MM.1S (cell line): ENCODE measurements at places on chromosomes 2 and 18.
A peak's percentile ranks its signal among the peaks of the same experiment; 100 is the strongest.

GRCh38 chr2:136637402-136637801 lies 127.9 kb upstream of the THSD7B start:
- H3K36me3 ChIP-seq: no peaks in the 10 kb centered on the region
- DNase-seq: no peak
- no peak overlapping the region for H3K27ac ChIP-seq
- H3K4me1 ChIP-seq: no peaks in the 10 kb centered on the region
- H3K27me3 ChIP-seq: no peaks in the 10 kb centered on the region

GRCh38 chr18:35696307-35696706 lies 114.8 kb downstream of the GALNT1 start:
- no peaks in the 10 kb centered on the region for H3K36me3 ChIP-seq
- DNase-seq: no peak
- peaks cover 17% of the 10 kb centered on the region for H3K4me1 ChIP-seq
- H3K27me3 ChIP-seq: no peaks in the 10 kb centered on the region

- no peaks in the 10 kb centered on the region for H3K36me3 ChIP-seq
- H3K4me1 ChIP-seq: peaks cover 9% of the 10 kb centered on the region; the same call in 1 of the 2 replicates
- peak; percentile 40 for DNase-seq
- peak overlapping the region; percentile 28 for H3K4me3 ChIP-seq
Measured at GRCh38 chr2:151855111-151855510, 26.9 kb upstream of the ARL5A start.

DNA sequence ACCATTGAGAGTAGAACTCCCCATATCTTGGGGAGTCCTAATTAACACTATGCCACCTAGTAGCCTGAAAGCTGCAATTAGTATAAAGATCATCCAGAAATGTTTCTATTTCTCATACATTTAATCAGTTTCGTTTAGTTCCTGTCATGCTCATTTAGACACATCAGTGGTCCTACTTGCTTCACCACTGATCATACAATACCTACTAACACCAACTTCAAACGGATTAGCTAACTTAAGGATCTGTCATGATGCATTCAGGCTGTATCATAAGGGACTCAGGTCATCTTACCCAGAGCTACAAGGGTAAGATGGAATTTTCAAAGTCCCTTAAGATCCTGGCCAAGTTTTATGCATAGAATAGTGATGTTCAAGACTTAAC lies 6.8 kb downstream of the SRSF7 start:
- peaks cover 25% of the 10 kb centered on the region; the same call in 1 of the 2 replicates for H3K4me1 ChIP-seq
- DNase-seq: no peak
- no peak overlapping the region for H3K27ac ChIP-seq
- no peaks in the 10 kb centered on the region for H3K27me3 ChIP-seq

DNA sequence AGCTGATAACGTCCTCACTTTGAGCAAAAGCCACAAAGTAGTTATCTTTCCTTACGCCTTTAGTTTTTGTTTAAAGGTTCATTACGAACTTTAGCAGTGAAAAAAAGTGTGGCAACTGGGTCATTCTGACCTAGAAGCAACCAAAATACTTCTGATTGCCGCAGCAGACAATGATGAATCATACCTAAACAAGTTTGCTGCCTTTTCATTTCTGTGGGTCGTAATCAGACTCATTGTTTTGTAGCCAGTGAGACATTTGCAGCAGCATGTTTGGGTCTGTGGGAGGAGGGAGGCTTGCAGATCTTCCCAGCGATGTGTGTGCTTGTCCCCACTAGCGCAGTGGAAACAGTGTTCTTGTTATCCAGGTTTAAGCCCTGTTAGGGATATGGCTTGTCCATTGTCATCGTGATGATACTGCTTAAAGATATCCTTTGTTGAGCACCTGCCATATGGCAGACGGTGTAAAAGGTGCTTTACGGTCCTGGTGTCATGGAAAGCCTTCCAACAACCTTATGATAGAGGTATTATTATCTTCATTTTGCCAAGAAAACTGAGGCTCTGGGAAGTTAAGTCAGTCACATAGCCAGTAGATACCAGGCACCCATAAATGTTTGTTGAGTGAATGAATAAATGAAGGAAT lies 1.3 kb upstream of the GREB1 start:
- no peak for DNase-seq
- H3K4me3 ChIP-seq: no peak overlapping the region
- H3K36me3 ChIP-seq: no peaks in the 10 kb centered on the region

GRCh38 chr18:58915006-58915799 lies 50.5 kb downstream of the ZNF532 start:
- no peaks in the 10 kb centered on the region for H3K36me3 ChIP-seq
- peak overlapping the region; percentile 46; the same call in 1 of the 2 replicates for H3K27ac ChIP-seq
- H3K4me3 ChIP-seq: no peak overlapping the region; the same call in 1 of the 2 replicates

DNA sequence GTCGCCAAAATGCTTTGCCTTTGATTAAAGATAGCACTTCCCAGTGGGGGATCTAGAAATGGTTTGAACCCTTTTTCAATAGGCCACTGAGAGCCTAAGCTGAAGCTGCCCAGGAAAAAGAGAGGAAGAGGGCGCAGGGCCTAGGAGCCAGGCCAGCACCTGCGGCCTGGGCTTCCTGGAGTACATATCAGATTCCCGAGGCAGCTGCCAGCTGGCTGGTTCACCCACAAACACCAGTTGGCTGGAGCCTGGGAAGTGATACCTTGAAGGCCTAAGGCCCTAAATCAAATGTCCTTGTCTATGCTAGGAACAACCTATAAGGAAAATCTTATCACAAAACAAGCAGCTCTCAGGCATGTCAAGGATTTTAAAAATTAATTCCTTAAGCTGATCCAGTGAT lies 37.1 kb downstream of the ANKRD44 start:
- no peaks in the 10 kb centered on the region for H3K36me3 ChIP-seq
- no peak overlapping the region for H3K27ac ChIP-seq
- no peak overlapping the region for H3K4me3 ChIP-seq
- H3K4me1 ChIP-seq: no peaks in the 10 kb centered on the region
- DNase-seq: no peak
- H3K27me3 ChIP-seq: no peaks in the 10 kb centered on the region

- DNase-seq: no peak
- no peaks in the 10 kb centered on the region for H3K27me3 ChIP-seq
- no peaks in the 10 kb centered on the region for H3K4me1 ChIP-seq
- H3K27ac ChIP-seq: no peak overlapping the region
- H3K36me3 ChIP-seq: peaks cover 19% of the 10 kb centered on the region; the same call in 1 of the 2 replicates
- H3K4me3 ChIP-seq: no peak overlapping the region
Measured at GRCh38 chr2:24856791-24857211, 63.2 kb downstream of the ADCY3 start.

DNA sequence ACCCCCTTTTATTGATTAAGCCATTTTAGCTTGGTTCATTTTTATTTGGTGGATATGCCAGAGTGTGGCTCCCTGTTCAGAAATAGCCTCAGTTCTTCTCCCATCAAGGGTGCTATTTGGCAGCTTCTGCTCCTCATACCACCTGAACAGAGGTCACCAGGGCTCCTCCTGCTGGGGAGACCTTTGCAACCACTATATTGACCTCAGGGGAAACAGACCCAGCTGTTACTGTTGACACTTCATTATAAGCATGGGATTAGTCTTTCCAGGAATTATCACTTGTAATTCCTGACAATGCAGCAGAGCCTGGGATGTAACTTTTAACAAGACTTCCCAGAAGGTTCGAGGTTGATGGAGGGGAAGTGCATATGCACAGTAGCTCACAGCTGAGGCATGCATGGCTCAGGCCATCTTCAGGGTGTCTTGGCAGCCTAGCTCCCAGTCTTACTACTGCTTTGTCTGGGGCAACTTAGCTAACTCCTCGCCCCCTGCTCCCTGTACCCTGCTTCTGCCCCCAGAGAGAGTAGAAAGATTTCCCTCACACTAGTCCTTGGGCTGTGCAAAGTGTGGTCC lies 239.4 kb upstream of the SPRED2 start:
- no peaks in the 10 kb centered on the region for H3K36me3 ChIP-seq
- H3K4me1 ChIP-seq: no peaks in the 10 kb centered on the region
- H3K27ac ChIP-seq: no peak overlapping the region
- DNase-seq: no peak

DNA sequence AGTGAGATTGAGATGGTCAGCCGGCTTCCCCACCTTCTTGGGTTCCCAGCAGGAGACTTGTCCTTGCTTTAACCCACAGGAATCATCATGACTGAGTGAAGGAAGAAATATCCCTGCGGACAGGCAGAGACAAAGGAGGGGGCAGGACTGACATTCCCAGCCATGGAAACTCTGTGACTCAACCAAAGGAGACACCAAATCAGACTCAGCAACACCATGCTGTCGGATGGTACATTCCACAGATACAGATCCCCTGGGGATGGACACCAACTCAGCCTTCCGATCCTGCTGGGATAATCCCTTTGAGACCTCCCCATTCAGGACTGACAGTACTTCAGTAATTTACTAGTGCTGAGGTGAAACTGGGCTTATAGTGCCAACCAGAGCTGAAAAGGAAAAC lies 518.3 kb downstream of the XIRP2 start:
- H3K27me3 ChIP-seq: no peaks in the 10 kb centered on the region
- no peak overlapping the region for H3K27ac ChIP-seq
- H3K4me3 ChIP-seq: no peak overlapping the region
- DNase-seq: no peak

DNA sequence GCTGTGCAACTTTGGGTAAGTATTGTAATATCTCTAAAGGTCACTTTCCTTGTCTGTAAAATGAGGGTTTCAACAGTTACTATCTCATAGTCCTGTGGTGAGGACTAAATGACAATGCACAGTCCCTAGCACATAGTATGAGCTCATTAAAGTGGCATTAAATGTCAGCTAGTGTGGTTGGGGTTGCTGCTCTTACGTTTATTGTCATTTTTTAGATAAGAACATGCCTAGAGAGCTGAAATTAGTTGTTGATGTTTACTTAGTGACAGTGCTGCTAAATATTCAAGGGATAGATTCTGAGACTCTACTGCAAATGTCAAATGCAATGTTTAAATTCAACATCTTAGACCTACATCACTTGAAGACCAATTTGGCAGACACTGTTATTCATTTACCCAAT lies 356.1 kb upstream of the ETAA1 start:
- H3K4me1 ChIP-seq: no peaks in the 10 kb centered on the region
- no peak overlapping the region for H3K4me3 ChIP-seq
- H3K27me3 ChIP-seq: no peaks in the 10 kb centered on the region
- no peaks in the 10 kb centered on the region for H3K36me3 ChIP-seq

GRCh38 chr2:60972889-60973656 lies 44.4 kb upstream of the PEX13 start:
- DNase-seq: no peak
- no peak overlapping the region for H3K4me3 ChIP-seq
- H3K27me3 ChIP-seq: peaks cover 15% of the 10 kb centered on the region
- no peak overlapping the region for H3K27ac ChIP-seq

GRCh38 chr2:203891474-203891873 lies 23.9 kb downstream of the CTLA4 start:
- H3K4me3 ChIP-seq: no peak overlapping the region
- no peaks in the 10 kb centered on the region for H3K36me3 ChIP-seq
- H3K27ac ChIP-seq: no peak overlapping the region

- H3K4me3 ChIP-seq: no peak overlapping the region
- no peaks in the 10 kb centered on the region for H3K4me1 ChIP-seq
- no peaks in the 10 kb centered on the region for H3K27me3 ChIP-seq
- no peak overlapping the region for H3K27ac ChIP-seq
- no peak for DNase-seq
Measured at GRCh38 chr2:223046470-223047040, 5.4 kb upstream of the KCNE4 start.

GRCh38 chr18:7349181-7349837 lies 118.4 kb downstream of the LRRC30 start:
- no peak overlapping the region for H3K4me3 ChIP-seq
- H3K27me3 ChIP-seq: no peaks in the 10 kb centered on the region
- no peaks in the 10 kb centered on the region for H3K4me1 ChIP-seq
- no peak overlapping the region for H3K27ac ChIP-seq
- no peaks in the 10 kb centered on the region for H3K36me3 ChIP-seq
- DNase-seq: no peak

DNA sequence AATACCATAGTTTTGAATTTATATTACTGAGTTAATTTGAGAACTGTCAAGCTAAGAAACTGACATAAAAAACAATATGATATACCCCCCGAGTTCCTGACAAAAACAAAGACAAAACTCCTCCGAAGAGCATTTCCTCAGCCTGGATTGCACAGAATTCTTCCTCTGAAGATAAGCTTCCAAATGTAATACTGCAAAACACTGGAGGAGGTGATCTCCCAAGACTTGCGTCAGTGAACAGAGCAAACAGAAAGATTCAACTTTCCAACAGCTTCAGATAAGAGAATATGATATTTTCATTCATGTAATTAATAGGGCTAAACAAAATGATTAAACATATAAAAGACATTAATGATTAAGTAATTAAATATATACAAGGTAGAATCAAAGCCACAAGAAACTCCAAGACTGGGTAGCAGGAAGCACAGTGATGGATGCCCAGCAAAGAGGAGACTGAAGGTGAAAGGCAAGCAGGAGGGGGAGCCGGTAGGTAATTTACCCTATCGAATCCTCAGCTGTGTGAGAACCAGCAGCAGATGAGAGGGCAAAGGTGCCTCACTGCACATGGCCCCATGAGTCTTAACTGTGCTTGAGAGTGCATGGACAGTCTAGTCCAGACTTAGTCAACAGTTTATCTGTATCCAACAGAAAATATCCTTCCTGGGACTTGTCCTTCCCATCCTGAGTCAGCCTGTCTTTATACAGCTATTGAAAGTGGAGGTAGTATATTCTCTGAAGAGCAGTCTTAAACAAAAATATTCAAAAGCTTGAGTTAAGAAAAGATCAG lies 18.3 kb upstream of the SERPINB3 start:
- H3K27me3 ChIP-seq: no peaks in the 10 kb centered on the region
- H3K36me3 ChIP-seq: no peaks in the 10 kb centered on the region
- H3K4me1 ChIP-seq: no peaks in the 10 kb centered on the region

- H3K36me3 ChIP-seq: no peaks in the 10 kb centered on the region
- no peak for DNase-seq
- no peak overlapping the region for H3K4me3 ChIP-seq
- H3K4me1 ChIP-seq: no peaks in the 10 kb centered on the region
Measured at GRCh38 chr18:48294899-48295585, 114.1 kb downstream of the ZBTB7C start.

- H3K36me3 ChIP-seq: no peaks in the 10 kb centered on the region
- H3K27me3 ChIP-seq: no peaks in the 10 kb centered on the region
- no peak overlapping the region for H3K27ac ChIP-seq
- no peak overlapping the region for H3K4me3 ChIP-seq
- H3K4me1 ChIP-seq: no peaks in the 10 kb centered on the region
Measured at GRCh38 chr2:223086370-223086981, 34.5 kb downstream of the KCNE4 start.

- no peak overlapping the region for H3K27ac ChIP-seq
- DNase-seq: no peak
- H3K27me3 ChIP-seq: no peaks in the 10 kb centered on the region
- no peak overlapping the region for H3K4me3 ChIP-seq
- no peaks in the 10 kb centered on the region for H3K36me3 ChIP-seq
Measured at GRCh38 chr2:239158641-239159475, 242.0 kb downstream of the HDAC4 start.

GRCh38 chr2:143802242-143802641 lies 673.0 kb downstream of the ARHGAP15 start:
- no peak overlapping the region for H3K27ac ChIP-seq
- H3K4me3 ChIP-seq: no peak overlapping the region
- no peaks in the 10 kb centered on the region for H3K36me3 ChIP-seq
